Activated CD8-positive, alpha-beta memory T cell treated with anti-CD3 and anti-CD28 coated beads, Interleukin-2, amount 50 U/mL, for 4 hours (primary cell): ENCODE measurements at places on chromosomes 6 and 20.

DNA sequence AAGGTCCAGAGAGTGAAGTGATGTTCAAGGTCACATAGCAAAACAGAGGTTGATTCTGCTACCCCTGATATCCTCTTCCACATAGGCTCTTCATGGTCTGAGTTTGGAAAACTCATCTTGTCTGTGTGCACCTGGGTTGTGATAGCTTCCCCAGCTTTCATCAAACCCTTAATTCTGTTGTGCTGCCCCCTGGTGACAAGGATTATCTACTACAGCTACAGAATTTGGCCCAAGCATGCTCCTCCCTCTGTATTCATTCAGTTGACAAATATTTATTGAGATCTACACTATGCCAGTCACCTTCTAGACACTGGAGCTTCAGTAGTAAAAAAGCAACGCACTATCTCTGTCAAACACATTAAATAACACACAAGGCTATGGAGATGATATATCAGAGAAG lies 50.4 kb downstream of the SMPDL3A start:
- DNase-seq, result peak; percentile 30

- no peak for DNase-seq
These were observed 348.8 kb upstream of the SPTLC3 start for GRCh38 chr20:12659942-12660341.

GRCh38 chr6:3081960-3082359 lies 13.7 kb downstream of the RIPK1 start:
- no peak for DNase-seq

- no peak for DNase-seq
These were observed 417.0 kb upstream of the JAG1 start for GRCh38 chr20:11090751-11091150.

DNA sequence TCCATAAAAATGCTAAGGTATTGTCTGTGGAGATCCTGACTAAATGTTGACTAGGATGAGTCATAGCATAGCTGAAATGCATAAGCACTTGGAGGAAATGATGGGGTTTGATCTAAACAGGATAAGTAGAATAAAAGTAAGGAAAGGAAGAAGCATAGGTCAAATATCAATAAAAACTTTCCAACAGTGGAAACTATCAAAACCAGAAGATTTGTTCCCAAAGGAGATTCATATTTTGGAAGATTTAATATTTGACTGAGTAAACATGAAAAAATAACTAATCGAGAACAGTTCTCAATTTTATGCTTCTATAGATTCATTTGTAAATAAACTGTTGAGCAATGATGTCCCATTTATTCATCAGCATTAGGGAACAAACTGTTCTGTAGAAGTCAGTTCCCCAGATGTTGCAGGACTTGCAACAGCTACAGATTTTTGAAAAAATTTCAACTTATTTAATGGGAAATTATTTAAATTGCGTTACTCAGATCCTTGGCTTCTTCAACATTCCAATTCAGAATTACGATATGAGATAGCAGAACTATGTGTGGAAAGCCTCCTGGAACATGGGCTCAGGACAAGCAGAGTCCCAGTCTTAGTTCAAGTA lies 133.7 kb upstream of the TBX18 start:
- no peak for DNase-seq

- no peak for DNase-seq
These were observed 162.4 kb upstream of the KCNG1 start for GRCh38 chr20:51185277-51185676.

DNA sequence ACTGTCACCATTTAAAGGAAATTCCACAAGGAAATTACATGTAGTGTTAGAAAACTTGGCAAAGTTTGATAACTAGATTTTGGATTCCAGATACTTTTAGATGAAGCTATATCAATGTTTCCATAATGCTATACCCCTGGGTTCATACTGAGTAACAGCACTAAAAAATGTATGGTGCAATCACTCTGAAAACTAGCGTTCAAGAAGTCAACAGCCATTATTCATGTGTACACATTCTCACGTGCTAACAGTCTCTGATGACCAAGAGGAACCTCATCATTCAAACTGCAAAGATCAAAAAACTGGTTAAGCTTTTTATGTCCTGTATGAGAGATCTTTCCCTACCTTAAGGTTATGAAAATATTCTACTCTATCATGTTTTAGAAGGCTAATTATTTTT lies 197.6 kb downstream of the GMDS start:
- no peak for DNase-seq

- DNase-seq, result no peak
These were observed 116.2 kb upstream of the SALL4 start for GRCh38 chr20:51918561-51918960.

GRCh38 chr6:16632101-16632500 lies 129.2 kb downstream of the ATXN1 start:
- no peak for DNase-seq

- DNase-seq, result no peak
These were observed 13.3 kb upstream of the HMGN4 start for GRCh38 chr6:26524722-26525370.

GRCh38 chr20:38674092-38674764 lies 50.1 kb upstream of the SLC32A1 start:
- DNase-seq, result peak; percentile 69

GRCh38 chr6:165638530-165638929 lies 24.5 kb downstream of the PDE10A start:
- DNase-seq, result no peak

DNA sequence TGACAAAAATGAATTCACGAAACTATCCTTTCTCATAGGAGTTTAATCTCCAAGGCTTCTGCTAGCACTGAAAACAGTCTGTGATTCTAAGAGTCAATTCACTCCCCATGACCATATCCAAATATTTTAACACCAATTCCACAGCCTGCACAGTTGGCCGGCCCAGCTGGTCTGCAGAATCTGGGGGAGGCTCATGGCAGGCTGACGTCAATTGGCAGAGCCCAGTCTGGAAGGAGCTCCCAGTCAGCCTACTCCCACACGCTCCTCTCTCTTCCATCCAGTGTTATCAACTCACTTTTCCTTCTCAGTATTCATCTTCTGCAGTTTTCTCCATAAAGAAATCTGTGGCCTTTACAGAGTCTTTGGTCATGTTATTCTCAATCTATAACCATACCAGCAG lies 111.0 kb downstream of the TBXT start:
- no peak for DNase-seq

DNA sequence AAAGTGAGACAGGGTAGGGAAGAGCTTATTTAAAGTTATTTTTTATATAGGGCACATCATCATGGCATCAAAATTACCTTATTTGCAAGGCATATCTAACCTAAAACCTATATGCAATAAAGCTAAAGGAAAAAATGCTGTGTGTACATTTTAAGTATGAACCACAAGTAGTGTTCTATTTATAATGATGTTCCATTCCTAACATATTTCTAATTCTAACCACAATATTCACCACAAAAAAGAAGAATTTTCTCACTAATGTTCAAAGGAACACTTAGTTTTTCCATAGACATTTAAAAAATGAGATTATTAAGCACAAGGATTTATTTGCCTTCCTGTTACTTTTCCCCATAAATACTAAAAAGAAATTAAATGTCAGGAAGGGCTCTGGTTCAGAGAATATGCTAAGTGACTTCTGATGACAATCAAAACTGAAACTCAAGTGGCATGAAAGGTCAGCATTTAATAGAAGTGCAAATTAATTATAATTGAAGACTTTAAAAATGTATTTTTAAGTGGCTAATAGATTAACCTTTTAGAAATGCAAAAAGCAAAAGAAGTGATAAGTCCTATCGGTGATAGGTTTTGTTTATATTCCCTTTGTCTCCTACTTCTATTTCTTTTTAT lies 25.1 kb downstream of the GPR63 start:
- DNase-seq, result no peak

- no peak for DNase-seq
These were observed 19.7 kb downstream of the NRSN1 start for GRCh38 chr6:24145690-24146131.

DNA sequence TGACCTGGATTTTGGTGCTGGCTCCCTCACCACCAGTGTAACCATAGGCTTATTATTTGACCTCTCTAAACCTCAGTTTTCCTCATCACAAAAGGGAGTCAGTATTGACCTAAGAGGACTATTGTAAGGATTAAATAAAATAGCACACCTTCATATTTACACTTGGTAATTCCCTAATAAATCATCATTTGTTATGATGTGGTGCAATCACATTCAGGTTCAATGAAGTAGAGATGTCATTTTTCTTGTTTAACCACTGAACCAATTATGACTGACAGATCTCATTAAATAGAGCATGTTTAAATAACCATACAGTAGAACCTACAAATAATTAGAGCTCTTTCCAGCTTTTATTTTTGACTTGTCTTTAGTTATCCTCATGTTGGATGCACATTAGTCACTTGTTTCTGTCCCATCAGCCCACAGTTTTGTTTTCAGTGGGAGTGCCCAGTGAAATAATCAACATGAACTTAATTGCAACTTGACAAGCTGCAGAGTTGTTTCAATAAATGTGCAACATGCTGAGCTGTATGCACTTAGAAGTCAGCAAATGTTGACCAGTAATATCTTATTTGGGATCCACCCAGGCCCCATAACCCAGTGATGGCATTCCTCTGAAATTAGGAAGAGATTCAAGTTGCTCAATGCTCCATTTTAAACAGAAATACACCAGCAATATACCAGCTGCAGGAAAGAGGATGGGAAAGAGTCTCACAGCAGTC lies 451.7 kb upstream of the MARCKS start:
- DNase-seq, result no peak

DNA sequence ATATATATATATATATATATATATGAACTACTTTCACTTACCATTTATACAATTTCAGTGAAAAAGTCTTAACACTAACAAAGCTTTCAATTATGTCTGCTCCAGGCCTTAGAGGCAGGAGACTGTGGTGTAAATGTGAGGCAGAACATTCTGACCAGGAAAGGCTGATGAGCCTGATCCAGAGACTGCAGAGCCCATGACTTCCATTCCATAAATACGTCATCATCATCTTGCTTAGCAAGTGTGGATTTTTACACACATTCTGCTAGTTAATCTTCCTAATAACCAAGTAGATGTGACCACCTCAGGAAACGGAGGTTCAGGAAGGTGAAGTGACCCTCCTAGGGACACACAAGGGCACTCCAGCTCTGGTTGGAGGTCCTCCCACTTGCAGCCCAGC lies 14.9 kb downstream of the TRERF1 start:
- DNase-seq, result no peak

- no peak for DNase-seq
These were observed 1.1 kb upstream of the TGM2 start for GRCh38 chr20:38165966-38166702.

DNA sequence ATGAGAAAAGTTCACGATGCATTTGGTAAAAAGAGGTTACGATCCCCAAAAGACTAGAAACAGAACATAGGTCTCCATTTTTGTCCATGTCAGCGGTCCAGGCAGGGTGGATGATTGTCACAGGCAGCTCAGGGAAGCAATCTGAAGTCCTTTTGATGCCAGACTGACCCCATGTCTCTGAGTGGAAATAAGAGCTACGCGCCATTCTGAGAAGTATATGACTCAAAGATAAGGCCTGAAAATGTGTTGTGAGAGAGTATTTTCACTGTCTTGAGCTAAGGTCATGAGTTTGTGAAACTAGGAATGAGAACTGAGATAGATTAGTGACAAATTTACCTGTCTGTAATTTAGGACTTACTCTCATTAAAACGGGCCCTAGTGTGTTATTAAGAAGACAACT lies 69.5 kb downstream of the LYRM4 start:
- DNase-seq, result no peak

GRCh38 chr20:4088766-4089165 lies 73.4 kb upstream of the RNF24 start:
- DNase-seq, result no peak

DNA sequence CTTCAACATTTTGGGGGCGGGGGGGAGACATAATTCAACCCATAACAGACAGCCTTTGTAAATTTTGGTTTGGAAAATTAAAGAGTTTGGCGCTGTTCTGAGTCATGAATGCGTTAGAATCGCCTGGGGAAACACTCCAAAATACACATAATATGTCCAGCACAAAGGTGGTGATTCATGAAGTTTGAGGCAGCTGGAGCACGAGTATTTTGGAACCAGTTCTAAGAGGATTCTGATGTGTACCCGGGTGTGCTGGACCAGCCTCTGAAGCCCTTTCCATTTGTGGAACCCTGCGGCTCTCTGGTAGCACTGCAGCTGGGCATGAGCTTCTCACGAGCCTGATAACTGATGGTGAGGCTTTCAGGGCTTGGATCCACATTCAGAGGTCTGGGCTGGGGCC lies 4.7 kb downstream of the GMPR start:
- no peak for DNase-seq

- peak; percentile 38 for DNase-seq
These were observed 64.4 kb downstream of the UBE2V1 start for GRCh38 chr20:50048420-50049166.

DNA sequence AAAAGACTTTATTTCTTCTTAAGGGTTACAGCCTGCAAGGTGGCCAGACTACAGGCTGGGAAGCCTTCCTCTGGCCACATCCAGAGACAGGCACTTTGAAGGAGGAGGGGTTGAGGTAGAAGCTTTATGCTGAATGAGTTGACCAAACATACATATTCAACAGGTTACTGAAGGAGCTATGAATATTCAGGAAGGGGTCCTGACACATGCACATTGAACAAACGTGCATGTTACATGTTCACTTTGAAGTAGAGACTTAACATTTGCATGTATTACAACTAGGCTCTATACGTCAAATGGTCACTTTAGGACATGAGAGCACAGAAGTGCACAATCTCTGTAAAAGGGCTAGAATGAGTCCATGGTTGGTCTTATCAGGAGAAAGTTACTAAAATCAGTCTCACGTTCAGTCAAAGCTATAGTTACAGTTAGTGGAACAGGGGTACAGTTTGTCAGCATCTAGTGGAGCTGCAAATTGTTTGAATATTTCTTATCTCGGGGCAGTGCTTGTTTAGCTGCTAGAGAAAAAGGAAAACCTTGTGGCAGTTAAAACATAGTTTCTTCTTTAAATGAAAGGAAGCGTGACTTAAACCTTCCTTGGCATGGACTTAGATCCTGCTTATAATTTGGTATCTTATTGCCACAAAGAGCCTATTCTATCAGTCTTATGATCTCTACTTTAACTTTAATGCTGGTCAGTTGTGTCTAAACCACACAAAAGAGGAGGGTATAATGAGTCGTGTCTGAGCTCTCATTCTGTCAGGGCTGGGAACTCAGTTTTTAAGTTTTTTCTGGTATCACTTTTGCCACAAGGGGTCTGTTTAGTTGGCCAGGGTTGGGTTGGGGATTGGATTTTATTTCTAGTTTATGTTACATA lies 4.6 kb upstream of the ZSCAN9 start:
- no peak for DNase-seq

DNA sequence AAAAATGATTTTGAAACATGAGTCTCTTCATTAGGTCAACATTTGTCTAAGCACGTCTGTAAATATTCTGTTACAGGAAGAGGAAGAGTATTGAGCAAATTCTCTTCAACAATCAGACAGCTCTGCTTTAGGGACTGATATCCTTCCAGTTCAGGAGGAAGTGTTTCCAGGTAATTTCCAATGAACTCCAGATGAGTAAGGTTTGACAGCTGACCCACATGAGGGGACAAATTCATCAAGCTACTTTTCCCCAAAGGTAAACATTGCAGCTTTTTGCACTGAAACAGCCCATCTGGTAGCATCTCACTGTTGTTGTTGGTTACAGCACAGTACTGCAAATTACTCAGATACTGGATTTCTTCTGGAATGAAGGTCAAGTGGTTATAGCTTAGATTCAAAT lies 18.1 kb downstream of the ENPP1 start:
- no peak for DNase-seq
